ENCODE measurements at places on chromosomes 2 and 18. TPM values are rescaled to one million over a fixed set of nuclear protein-coding genes. Genes with fewer than 3 reads are reported as not detected.

NEU2 gene
- total RNA-seq = not detected

- DNase-seq = peak; percentile 83
Observed at GRCh38 chr2:190759749-190760213, 110.9 kb downstream of the NAB1 start.

- DNase-seq = no peak
Observed at GRCh38 chr2:78202366-78202765, 680.2 kb upstream of the LRRTM4 start.

DNA sequence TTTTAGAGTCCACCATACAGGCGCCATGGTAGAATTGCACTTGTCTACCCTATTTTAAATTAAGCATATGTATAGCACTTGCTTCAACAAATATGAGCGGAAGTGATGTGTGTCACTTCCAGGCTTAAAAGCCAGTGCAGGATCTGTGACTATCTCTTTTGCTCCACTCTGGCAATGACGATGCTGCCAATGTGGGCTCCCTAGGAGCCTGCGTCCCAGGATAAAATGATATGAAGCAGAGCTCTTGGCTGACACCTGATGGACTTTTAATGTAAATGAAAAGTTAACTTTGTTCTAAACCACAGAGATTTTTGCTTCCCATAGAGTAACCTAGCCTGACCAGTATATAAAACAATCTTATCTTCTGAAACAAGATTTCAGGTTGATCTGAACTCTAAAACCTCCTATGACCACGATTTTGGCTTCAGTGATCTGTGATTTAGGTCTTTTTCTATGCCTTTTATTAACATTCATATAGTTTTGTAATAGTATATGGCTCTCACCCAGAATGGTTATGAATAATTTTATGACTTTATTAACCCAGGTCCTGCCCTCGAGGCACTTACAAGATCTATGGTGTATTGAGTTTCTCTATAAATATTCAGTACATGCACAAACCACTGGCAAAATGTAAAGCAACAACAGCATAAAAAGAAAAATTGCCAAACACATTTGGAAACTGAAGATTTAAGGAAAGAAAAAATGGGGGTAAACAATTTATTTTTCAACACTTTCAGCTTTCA, 422.5 kb upstream of the PIK3C3 start:
- DNase-seq = no peak

B3GNT2 gene
- total RNA-seq = 14.2 TPM

GRCh38 chr2:63698786-63699548, 110.2 kb downstream of the MDH1 start:
- DNase-seq = peak; percentile 93

- DNase-seq = no peak
Observed at GRCh38 chr18:9944805-9945204, 31.0 kb downstream of the VAPA start.

DNA sequence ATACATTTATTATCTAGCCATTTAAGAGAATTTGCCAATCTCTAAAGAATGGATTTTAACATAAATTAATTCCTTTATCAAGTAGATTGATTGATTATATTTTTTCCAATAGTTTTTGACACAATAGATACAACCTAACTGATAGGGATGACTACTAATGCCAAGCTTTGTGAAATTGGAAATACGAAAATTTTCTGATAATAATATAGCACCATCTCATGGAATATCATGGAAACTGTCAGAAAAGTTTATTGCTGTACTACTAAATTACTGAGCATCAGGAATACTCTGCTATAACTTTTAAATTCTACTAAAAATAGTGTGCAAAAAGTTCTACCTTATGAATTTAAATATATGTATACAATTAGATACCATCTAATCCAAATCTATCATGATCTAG, 101.8 kb upstream of the MAP2 start:
- DNase-seq = no peak

DNA sequence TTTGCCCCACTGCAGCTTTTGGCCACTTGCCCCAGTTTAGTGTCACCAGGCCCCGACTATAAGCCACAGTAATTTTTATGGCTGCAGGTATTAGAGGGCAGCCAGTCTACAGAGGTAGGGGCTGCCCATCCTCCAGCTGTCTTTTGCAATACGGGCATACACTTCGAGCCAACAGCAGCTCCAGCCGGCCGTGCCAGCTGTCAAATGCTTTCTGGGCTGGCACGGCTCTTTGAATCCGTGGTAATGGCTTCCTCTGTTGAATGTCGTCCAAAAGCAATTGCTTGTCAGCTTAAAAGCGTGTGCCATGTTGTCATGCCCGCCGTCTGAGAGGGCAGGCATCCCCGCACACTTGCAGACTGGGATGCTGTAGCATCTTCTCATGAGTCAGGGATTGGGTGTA, 41.3 kb downstream of the BCL2L11 start:
- no peak for DNase-seq

DNA sequence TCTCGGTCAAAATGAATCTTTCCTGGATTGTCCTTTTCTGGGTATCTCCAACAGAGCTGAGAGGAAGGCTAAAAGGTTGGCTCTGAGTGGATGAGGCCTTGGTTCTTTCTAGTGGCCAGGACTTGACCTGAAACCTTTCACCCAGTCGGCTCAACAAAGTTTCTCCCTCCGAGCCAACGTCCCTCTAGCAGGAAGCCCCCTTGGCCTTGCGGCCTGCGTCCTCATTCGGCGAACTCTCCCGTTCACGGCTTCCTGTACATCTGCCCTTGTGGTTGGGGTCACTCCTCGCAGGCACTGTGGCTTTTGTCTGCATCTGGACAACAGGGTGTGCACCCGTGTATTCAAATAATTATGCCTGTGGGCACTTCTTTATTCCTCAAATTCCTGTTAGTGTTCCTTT, 9.4 kb upstream of the SIX3 start:
- DNase-seq = no peak

CTAGE1 gene
- not detected for total RNA-seq

GRCh38 chr2:14072338-14072737, 560.2 kb upstream of the LRATD1 start:
- no peak for DNase-seq

UGT1A5 gene
- total RNA-seq = not detected

SCN7A gene
- under 0.01 TPM for total RNA-seq

CROCC2 gene
- 0.41 TPM for total RNA-seq

MGAT4A gene
- total RNA-seq = 0.36 TPM
